ENCODE measurements at places on chromosomes 6 and 20. TPM values are rescaled to one million over a fixed set of nuclear protein-coding genes. Genes with fewer than 3 reads are reported as not detected.

The C6orf58 gene
- 0.82 TPM for total RNA-seq

The SRF gene
- 31.3 TPM for total RNA-seq

The HEY2 gene
- total RNA-seq = 82.7 TPM

The SLC2A10 gene
- total RNA-seq = 19.4 TPM

The MUCL3 gene
- total RNA-seq = not detected

The DEFB124 gene
- total RNA-seq = not detected

The GRM1 gene
- total RNA-seq = 0.23 TPM

The ME1 gene
- total RNA-seq = 13.4 TPM

The PTK6 gene
- not detected for total RNA-seq

DNA sequence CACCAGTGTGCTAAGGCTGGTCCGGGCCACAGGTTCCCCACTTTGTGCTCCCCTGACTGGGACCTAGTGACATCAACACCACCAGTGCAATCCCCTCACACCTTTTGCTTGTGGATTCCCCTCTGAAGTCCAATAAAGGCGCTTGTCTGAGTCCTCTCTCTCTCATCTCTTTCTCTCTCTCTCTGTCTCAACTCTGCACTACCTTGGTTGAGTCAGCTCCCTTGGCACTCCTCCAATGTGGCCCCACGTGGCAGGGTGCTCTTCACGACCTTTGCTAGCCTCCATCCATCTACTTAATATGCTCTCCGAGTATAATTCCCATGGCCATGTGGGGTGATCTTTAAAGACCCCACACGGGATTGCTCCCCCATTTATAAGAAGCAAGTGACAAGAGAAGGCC, 385.0 kb downstream of the CD83 start:
- DNase-seq = no peak

GRCh38 chr6:97198046-97198565, 84.9 kb downstream of the MMS22L start:
- DNase-seq = no peak

- DNase-seq = peak; percentile 93
Observed at GRCh38 chr6:142146828-142147662, at the start of the genes NMBR and VTA1. NMBR (minus strand) TSS chr6:142147122; CDS start chr6:142088658, 58,464 bp downstream. VTA1 (plus strand) TSS chr6:142147263; CDS start chr6:142147288, 25 bp downstream.

DNA sequence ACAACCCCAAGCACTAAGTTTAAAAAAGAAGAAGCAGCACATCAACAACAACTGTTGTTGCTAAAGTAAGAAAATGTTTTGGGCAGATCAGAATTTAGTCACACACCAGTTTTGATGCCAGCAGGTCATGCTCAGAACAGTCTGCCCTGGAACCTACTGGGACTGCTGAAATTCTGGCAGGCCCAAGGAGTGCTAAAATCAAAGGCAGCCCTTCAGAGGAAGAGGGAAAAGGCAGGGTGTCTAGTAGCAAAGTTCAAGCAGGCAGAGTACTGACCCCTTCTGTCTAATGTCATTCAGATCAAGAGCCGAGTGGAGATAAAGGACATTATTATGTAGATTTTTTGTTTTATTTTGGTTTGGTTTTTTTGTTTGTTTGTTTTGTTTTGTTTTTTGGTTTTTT, 96.6 kb upstream of the LOC128125822 start:
- DNase-seq = no peak

- DNase-seq = no peak
Observed at GRCh38 chr20:39897781-39898466, 791.1 kb downstream of the MAFB start.

DNA sequence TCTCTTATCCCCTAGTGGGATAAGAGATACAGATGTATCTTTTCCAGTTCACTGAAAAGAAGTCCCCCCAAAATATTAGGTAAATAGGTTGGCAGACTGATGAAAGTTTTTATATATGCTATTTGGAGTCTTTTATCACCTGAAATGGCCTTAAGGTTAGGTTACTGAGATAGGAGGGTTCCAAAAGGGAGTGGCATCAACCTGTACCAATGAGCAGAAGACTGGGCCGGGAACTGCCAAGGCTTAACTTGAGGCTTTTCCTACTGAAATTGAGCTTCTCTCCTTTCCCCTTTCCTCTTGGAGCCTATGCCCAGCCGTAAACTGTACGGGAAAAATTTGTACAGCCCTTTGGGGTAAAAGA, 42.0 kb downstream of the EIF2S2 start:
- no peak for DNase-seq

DNA sequence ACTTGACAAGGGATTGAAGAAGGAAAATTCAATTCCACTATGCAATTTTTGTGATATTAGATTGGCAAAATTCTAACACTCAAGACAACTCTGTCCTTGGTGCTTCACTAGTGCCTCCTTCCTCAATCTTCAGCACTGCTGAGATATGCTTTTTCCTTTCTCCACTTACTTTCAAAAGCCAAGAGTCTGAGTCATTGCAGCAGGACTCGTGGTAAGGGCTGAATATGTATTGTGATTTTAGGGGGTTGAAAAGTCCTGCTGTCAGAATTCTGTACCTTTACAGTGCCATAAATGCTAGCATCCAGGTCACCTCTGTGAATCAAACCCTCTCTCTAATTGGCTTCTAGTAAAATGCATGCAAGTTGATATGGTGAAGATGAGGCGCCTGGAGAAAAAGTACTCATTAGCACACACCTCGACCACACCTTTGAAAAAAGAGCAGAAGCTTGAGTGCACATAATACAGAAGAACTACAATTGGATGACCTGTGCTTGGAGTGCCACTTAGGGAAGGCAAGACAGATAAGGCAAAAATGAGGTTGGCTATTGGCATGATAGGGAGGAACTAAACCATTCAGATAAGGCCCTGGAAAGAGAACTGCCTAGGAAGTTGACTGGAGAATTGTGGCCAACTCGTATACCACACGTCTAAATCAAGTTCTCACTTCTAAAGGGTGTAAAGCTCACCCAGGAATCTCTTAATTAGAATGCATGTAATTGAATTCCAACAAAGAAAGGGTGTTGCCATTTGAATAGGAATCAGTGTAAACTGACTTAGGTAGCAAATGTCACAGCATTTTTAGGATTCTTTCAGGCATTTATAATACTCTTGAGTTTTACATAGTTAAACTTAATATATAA, 43.6 kb upstream of the FAM83B start:
- no peak for DNase-seq

DNA sequence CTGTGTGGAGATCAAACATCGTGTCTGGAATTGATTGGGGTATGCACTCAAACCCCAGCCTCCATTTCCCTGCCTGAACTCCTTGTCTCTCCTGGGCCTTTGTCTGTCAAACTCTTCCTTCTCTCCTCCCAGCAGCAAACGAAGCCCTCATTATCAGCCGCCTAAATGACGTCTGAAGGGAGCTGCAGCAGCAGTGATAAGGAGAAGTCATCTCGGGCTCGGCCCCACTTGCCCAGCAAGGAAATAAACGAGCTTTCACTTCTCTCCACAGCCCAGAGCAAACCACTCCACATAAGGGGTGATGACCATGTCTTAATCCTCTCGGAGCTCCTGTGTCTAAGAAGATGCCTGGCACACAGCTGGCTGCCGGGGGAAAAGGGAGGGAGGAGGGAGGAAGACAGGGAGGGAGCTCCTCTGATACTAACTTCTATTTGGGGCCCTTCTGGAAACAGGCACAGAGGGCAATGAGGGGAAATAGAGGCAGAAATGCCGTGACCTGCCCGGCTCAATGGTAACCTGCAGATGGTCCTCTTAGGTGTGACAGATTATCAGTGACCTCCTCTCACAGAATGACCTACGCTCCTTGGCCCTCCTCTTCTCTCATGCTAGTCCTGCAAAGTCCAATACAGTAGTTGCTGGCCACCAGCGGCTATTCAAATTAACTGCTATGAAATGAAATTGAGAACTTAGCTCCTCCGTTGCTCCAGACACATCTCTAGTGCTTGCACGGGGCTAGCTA, 100.4 kb downstream of the PXDC1 start:
- no peak for DNase-seq

DNA sequence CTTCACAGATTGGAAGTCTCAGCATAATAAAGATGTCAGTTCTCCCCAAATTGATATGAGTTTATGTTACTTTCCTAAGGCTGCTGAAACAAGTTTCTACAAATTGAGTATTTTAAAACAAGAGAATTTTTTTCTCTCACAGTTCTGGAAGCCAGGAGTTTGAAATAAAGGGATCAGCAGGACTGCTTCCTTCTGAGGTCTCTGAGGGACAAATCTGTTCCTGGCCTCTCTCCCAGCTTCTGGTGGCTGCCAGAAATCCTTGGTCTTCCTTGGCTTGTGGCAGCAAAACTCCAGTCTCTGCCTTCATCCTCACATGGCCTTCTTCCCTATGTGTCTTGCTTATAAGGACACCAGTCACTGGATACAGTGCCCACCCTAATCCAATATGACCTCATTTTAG, 136.1 kb downstream of the TFAP2A start:
- no peak for DNase-seq

GRCh38 chr6:166933396-166933795, 23.0 kb downstream of the RNASET2 start:
- DNase-seq = no peak

- no peak for DNase-seq
Observed at GRCh38 chr6:111861431-111861885, 11.8 kb downstream of the FYN start.

GRCh38 chr6:127182501-127182900, 64.0 kb downstream of the RSPO3 start:
- no peak for DNase-seq

DNA sequence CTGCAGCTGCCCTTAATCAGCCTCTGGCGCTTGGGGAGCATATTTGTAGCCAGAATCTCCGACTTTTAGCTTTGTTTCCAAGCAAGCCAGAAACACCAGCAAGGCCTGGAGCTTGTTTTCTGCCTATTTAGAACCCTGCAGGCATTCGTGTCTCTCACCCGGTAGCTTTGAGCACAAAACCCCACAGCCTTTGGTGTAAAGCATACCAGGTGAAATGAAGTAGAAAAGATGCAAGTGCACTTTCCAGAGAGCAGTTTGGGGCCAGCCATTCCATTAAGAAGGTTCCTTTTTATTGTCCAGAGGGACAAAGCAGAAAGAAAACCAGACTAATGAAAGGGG, 736 bp downstream of the FAM217B start:
- no peak for DNase-seq

DNA sequence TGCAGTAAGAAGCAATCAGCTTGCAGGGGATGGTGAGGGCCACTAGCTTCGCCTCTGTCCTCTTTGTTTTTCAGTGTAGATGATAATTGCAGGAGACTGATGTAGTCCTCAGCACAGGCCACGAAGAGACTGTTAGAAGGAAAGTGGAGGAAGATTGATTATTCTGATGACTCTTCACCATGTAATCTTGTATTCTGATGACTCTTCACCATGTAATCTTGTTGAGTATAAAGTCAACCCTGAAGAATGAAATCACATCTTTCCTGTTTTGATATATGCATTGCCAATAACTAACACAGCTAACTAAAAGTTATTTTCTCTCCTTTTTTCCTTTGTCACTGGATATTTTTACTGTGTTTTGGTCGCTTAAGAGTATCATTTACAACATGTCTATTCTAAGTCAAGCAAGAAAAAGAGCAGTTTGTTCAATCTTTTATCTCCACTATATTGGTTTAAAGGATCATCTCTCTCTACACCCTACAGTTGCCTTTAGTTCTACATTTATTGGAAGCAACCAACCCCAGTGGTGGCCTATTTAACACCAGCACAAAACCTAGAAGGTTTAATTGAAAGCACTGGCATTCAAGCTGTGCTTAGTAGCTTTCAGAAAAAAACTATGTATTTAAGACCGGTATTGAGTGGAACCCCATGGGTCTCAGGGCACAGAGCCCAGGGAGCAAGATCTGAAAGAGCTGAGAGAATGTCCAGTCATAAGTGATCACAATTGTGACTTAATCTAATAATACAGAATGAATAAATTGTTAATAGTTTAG, 107.2 kb upstream of the BTBD3 start:
- no peak for DNase-seq

Data from endothelial cell (in vitro differentiated cells).